ENCODE measurements at places on chromosomes 13 and 19. TPM values are rescaled to one million over a fixed set of nuclear protein-coding genes. Genes with fewer than 3 reads are reported as not detected.

DNA sequence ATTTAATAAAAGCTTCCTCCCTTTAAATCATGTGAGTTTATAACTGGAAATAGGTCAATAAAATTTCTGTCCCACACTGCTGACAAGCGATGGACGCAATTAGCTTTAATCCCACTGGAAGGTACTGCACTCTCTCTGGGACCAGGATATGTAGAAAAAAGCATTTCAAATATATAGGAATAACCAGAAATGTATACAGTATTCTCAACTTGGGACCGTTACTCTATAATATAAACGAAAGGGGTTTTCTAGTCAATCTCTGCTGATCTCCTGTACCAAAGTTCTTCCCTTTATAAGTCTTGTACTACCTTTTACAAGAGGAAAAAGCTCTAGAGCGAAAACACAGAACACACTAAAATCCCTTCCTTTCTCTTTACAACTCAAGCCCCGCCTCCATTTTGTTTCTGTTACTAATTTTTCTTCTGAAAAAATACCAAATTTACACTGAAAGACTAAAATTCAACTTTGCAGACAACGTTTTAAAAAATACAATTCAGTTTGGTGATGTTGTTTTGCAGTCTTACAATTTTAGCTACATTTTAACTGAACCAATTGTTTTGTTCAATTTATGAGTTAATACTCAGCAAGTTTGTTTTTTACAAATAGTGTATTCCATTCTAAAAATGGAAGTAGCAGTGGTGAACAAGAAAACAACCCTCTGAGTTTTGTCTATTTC, 1.7 kb upstream of the USPL1 start:
- DNase-seq, result no peak

Gene NXNL1
- total RNA-seq, result not detected

- DNase-seq, result no peak
These were observed 2.6 kb upstream of the DOHH start for GRCh38 chr19:3503036-3503572.

DNA sequence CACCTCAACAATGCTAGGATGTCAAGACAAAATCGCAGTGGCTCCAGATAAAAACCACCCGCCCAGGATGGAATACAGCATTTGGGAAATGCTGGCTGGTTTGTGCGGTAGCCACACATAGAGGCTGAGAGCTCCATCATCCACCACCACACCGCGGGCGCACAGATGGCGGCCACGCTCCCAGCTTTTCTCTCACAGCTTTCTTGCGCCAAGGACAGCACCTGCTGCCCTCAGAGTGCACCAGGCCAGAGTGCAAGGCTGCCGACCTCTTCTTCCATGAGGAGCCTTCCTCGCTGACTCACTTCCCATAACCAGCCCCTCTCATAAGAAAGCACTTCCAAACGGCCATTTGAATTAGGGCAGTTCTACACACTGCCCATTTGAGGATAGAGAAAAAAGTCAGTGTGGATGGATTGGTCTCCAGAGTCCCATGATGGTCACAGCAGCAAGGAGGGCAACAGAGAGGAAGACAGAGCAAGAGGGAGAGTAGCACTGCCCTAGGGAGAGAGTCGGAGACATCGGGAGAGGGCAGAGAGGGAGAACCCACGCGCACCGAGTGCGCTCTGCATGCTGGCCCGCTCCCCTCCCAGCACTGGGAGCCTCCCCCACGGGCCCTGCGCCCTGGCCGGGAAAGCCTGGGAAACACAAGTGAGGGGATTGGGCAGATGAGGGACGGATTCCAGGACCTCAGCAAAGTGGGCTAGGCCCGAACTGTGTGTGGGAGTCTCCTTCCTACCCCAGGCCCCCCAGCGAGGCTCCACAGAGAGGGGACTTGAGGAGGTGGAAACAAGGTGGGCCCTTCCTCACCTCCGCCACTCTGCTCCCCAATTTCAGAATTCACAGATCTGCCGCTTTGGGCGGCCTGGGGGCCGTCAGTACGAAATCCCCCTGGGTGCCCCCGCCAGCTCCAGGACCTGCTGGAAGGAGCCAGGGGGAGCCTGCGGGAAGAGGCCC, 156.9 kb downstream of the USP12 start:
- DNase-seq, result peak; percentile 27

DNA sequence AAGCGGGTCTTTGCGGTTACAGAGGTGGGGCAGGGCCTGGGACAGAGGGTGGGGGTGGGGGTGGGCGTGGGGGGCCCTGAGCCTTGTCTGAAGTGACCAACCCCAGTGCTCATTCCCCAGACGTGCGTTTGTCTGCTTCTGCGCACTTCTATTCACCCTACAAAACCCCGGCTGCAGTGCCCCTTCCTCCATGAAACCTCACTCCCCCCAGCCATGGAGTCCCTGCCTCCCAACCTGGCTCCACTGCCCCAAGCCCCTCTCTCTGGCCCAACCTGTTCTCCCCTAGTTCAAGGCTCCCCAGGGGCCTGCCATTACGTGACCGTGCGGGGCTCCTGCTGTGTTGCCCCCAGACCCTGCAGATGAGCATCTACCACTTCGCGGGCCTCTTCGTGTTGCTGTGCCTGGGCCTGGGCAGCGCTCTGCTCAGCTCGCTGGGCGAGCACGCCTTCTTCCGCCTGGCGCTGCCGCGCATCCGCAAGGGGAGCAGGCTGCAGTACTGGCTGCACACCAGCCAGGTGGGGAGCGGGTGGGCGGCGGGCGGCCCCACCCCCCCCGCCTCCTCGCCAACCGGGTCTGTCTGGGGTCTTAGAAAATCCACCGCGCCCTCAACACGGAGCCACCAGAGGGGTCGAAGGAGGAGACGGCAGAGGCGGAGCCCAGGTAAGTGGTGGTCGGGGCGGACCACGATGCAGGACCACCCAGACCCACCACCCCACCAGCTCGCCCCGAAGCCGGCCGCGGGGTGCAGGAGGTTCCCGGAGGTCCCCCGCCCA, 8.2 kb downstream of the GRIN3B start:
- no peak for DNase-seq

DNA sequence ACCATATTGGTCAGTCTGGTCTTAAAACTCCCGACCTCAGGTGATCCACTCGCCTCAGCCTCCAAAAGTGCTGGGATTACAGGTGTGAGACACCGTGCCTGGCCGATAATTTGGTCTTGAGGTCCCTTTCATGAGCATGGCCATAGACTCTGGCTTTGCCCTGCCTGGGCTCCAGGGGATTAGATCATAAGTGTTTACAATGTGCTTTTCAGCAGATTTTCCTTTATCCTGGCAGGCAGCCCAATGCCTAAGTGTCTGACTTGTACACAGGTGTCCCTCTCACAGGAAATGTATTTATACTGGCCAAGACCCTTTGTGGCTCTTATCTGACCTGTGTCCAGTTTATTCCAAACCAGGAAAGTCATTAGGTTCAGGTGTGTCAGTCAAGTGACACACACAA, 15.9 kb downstream of the BCAM start:
- DNase-seq, result no peak

GRCh38 chr19:44540736-44541135, 11.3 kb upstream of the CEACAM20 start:
- DNase-seq, result no peak

DNA sequence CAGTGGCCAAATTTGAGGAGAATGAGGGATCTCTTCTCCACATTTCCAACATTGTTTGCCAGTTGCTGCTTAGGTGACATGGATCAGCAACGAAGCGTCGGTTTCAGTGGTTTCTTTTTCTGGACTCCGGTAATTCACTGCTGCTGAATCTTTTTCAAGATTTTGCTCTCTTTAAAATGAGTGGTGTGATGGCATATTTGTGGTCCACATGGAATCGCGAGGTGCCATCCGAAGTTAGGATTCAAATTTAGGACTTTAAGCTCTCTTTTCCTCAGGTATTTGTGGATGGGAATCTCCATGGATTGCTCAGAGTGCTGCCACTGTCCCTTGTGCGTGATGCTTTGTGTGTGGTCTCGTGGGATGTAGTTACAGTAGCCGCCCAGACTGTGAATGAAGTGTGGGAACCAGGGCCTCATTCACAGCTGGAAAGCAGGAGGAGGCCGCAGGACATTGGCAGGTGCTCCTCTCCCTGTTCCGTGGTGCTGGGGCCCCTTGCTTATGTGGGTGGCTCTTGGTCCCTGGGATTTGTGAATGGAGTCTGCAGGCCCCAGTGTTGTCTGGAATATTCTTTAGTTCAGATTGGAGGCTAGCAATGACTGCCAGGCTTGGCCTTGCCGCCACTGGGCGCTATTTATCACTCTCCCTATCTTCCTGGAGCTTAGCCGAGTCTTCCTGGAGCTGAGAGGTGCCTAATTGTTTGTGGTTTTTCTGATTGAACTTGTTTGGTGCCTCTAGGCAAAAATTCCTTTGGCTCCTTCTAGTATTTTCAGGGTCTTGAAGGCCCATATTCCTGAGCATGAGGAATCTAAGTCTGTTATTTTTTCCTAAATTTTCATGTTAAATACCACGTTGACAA, 1.5 kb downstream of the ILF3 start:
- no peak for DNase-seq
